ENCODE measurements at places on chromosomes 2 and 18. TPM values are rescaled to one million over a fixed set of nuclear protein-coding genes. Genes with fewer than 3 reads are reported as not detected.

DNA sequence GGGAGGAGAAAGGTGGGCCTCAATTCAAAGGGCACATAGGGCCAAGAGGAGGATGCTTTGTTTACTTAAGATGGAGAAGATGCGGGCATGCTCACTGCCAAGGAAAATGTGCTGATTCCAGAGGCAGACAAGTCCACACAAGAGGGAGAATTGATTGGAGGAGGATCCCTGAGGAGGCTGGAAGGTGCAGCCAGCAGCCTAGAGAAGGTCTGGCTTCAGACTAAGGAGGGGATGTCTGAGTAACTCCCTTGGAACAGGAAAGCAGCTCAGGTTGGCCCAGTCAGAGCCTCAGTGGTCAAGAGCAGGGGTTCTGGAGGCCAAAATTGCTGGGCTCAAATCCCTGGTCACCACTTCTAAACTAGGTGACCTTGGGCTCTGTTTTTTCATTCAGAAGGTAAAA, 265.5 kb upstream of the NCKAP5 start:
- no peak for DNase-seq

GRCh38 chr2:232876161-232876977, 6.3 kb downstream of the SNORC start:
- DNase-seq, result no peak

- DNase-seq, result peak; percentile 62
Observed at GRCh38 chr2:12587729-12588522, 128.8 kb upstream of the TRIB2 start.

GRCh38 chr2:70668432-70668831, 99.6 kb downstream of the ADD2 start:
- no peak for DNase-seq

DNA sequence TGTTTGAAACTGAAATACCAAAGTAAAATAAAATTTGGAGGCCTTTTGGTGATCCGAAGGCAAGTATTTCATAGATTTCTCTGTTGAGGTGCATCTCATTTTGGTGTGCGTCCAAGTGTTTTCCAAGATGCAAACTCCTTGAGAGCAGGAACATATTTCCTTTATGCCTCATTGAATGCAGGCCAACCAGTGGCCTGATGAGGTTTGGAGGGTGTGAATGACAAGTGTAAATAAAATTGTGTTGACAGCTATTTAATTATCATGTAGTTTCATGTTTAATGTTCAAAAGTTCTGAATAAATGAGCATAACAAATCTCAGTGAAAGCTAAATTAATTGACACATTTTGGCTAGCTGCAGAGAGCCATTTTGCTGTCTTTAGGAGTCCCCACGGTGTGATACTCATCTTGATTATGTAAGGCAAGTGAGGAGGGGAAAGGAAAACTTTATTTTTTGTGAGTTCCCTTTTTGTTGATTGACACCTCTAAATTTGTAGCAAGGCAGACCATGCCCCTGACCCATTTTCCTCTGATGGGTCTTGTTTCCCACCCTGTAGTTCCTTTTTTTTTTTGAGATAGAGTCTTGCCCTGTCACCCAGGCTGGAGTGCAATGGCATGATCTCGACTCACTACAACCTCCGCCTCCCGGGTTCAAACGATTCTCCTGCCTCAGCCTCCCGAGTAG, 6.3 kb upstream of the LTBP1 start:
- DNase-seq, result no peak

GRCh38 chr18:55988537-55988936, 400.5 kb upstream of the TCF4 start:
- DNase-seq, result no peak

DNA sequence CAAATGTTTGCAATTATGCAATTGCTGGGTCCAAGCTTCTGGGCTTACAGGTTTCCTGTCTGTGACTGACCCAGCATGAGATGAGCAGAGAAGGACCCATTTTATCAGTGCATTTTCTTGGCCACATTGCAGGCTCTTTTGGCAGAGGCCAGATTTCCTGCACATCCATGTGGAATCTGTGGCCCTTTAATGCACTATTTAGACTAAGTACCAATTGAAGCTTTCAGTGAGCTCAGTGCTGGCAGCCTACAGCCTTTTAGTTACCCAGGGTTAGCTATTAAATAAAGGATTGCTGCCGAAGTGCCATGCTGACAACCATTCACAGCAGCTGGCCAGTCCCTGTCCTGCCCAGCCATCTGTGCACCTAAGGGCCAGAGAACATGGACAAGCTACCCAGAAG, 165.0 kb downstream of the ANKRD30B start:
- DNase-seq, result no peak

GRCh38 chr2:169065864-169066517, 3.4 kb upstream of the DHRS9 start:
- DNase-seq, result no peak

- DNase-seq, result no peak
Observed at GRCh38 chr2:16487686-16488085, 177.9 kb downstream of the CYRIA start.

DNA sequence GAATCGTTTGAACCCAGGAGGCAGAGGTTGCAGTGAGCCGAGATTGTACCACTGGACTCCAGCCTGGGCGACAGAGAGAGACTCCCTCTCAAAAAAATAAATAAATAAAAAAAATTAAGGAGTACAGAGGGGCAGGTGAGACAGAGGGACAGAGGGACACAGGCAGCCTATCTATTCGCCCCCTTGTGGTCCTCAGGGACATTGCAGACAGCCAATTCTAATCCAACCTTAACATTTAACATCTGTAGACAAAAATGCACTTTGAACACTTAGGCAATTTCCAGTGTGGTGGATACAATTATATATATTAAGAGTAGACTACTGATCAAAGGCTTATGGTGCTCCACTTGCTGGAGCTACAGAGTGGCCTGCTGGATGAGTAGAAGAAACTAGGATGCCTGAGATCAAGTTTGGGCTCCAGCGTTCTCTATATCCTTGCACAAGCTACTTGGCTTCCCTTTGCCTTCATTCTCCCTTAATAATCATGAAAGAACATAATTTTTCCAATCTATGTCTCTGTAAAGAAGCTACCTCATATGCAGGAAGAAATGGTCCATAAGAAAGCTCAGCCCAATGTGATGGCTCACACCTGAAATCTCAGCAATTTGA, 8.2 kb upstream of the SMARCAL1 start:
- peak; percentile 36 for DNase-seq

The CPO gene
- not detected for total RNA-seq

The CABYR gene
- 29.4 TPM for total RNA-seq

The GCKR gene
- 0.33 TPM for total RNA-seq

The TWIST2 gene
- 4.2 TPM for total RNA-seq

The PLEKHH2 gene
- 15.0 TPM for total RNA-seq

The SMARCAL1 gene
- total RNA-seq, result 26.4 TPM

The ERFE gene
- 10.3 TPM for total RNA-seq

The MYO3B gene
- 0.05 TPM for total RNA-seq

Measured in Panc1 (cell line).